ENCODE measurements at places on chromosomes 7 and 10.

GRCh38 chr10:114043532-114044246 is at the start of gene ADRB1:
TSS of gene ADRB1 (plus strand) at chr10:114043866. CDS start at chr10:114044133, 267 bp downstream.
- DNase-seq = peak; percentile 45

GRCh38 chr7:99398891-99399445 is 9.4 kb downstream of the PDAP1 start:
- no peak for DNase-seq

- peak; percentile 98 for DNase-seq
Measured at GRCh38 chr7:138459413-138460175, 465 bp upstream of the TRIM24 start.

DNA sequence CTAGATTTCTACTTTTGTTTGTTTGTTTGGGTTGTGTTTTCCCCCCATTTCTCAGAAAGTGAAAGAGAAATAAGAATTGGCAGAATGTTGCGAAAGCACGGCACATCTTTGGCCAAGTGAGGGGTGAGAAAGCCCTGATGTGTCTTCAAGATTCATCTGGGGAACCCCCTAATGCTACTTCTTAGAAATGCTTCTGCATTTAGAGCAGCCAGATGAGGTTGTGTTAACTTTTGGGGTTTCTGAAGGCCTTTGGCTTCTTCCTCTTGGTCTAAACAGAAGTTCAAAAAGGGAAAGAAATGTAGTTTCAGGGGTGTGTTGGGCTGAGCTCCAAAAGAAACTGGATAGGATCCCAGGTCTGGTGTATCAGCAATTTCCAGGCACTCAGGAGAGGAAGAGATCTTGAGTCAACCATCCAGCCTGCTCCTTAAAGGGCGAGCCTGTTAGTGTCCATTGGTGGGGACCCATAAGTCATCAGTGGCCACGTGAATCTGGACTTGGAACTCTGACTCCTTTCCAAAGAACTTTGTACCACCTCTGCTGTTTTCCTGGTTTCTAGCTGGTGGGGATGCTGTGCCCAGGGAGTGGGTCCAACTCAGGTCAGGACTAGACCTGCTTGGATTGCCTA is 6.5 kb downstream of the DUSP5 start:
- DNase-seq = peak; percentile 74

DNA sequence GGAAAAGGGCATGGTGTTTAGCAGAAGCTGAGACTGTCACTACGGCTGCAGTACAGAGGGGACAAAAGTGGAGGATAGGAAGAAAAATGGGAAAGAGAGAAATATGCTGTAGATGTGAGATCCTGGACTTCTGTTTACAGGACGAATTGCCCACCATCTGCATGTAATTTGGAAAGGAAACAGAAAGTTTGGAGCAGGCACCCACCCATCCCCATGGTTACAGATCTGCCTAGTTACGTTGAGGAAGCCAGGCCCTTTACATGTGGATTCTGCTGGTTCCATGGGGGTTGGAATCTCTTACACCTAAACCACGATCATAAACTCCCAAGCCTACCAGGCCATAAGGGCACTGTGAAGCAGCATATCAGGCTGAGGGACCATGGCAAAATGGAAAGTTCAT is 84.3 kb downstream of the WDFY4 start:
- no peak for DNase-seq

DNA sequence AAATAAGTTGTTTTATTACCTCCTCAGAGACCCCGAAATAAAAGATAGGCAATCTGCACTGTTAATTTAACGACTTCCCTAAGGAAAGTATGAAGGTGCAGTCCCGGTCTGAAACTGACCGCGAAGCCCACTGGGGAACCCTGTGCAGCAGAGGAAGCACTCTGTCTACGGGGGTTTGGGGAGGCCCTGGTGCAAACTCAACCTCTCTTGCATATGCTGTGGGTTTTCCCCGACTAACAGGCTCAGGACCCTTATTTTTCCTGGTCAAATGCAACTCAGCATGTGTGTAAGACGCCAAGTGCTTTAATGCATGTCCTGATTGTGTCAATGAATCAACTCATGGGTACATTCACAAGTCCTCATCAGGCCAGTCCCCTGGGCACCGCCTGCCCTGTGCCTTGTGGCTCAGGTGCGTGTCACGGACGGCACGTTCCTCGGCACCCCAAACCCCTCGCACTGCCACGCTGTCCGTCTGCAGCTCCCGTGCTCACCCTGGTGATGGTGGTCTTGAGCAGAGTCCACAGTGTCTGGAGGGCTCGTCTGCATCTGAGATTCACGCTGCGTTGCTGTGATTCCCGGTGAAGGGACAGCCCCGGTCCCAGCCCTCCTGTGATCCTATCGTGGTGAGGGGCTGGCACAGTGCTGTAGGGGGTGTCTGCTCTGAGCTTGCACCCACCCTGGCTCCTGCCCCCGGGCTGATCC is 33.8 kb downstream of the JAKMIP3 start:
- no peak for DNase-seq

- no peak for DNase-seq
Measured at GRCh38 chr10:71939304-71939703, 24.9 kb upstream of the CHST3 start.

DNA sequence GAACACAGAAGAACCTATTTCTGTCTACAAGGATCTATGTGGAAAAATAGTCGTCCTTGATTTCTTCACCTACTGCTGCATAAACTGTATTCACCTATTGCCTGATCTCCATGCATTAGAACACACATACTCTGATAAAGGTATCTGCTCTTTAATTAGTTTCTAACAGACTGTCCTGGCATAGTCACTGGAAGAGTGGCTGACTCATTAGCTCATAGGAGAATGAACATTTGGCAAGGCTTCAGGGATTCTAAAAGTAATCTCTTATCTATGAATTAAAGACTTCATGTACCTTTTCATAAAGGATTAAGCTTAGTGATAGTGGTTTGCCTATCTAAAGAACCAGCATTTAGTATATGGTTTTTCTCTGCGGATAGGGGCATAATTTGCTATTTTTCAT is 4.1 kb downstream of the NHLRC2 start:
- DNase-seq = no peak

DNA sequence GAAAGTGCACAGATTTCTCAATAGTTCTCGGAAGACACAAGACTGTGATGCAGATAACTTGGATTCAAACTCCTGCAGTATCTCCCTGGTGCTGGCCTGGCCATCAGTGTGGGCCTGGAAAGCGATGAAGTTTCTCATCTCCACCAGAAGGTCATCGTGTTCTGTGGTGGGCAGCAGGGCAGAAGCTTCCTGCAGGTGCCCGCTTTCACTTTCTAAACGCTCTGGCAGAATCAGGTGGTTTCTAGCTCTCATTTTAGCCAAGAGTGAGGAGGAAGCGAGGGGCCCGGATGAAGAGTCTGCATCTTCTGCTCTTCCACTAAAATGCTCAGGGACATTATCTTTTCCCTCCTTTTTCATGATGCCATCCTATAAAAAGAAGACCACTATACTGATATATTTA is 63.0 kb upstream of the DRGX start:
- DNase-seq = no peak

DNA sequence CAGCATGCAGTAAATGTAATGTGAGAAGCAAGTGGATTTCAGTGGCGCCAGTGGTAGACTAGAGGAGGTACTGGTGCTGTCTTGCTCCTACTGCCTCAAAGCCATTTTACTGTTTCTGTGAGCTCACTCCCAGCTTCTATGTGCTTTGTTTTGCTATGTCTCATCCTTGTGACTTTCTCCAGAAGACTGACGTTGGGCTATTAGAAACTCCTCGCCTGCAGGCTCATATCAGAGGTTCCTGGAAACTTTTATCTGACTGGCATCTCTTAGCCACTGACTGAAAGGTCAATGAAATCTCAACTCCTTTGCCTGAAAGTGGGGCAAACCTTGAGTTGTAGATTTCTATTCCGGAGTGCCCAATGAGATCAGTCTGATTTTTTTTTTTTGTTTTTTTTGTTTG is 66.4 kb upstream of the SORCS1 start:
- DNase-seq = no peak

GRCh38 chr7:28840592-28840995 is 117.5 kb downstream of the TRIL start:
- DNase-seq = no peak

GRCh38 chr7:102860351-102860811 is 52.4 kb upstream of the LRRC17 start:
- no peak for DNase-seq
